Naive thymus-derived CD8-positive, alpha-beta T cell (primary cell): ENCODE measurements at places on chromosomes 1 and 21.

- no peak for DNase-seq
Observed at GRCh38 chr1:201374364-201374763, 3.1 kb downstream of the TNNT2 start.

- no peak for DNase-seq
Observed at GRCh38 chr1:211610779-211611556, 32.0 kb upstream of the SLC30A1 start.

DNA sequence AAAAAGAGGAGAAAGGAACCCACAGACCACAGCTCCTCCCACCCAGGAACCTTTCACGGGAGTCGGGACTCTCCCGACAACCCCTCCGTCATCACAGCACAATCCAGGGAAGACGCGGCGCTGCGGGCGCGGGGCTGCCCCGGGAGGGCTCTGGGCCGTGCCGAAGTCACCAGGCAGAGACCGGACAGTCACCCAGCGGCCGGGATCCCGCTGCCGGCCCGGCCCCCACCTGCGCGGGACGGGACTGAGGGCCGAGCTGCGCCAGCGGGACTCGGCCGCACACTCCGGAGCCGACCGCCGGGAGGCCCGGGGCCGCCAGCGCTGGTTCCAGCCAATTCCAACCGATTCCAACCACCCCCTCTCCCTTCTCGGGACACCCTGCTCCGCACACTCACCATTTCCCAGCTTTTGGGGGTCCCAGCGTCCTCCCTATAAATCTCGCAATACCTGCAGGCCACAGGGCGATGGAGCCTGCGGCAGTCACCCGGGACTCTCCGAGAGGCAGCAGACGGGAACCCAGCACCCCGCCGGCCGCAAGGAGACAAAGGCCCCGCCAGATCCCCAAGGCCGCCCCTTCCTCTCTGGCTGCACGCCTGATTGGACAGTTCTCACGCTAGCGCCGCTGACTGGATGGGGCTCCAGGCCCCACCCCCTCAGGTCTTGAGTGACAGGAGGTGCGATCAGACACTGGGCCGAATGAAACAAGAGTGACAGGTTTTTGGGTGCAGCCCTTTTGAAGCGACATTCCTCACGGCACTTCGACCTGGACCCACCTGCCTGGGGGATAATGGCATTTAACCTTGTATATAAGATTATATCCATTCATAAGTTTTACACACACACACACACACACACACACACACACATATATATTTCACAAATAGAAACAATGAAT, at the start of gene ZNF695:
Gene ZNF695, minus strand, starts transcription at position 547 of the 895 bp plus-strand sequence. Its CDS starts 149 bp downstream, at position 398.
- DNase-seq: peak; percentile 12

- no peak for DNase-seq
Observed at GRCh38 chr1:190599670-190600069, 122.0 kb upstream of the BRINP3 start.

DNA sequence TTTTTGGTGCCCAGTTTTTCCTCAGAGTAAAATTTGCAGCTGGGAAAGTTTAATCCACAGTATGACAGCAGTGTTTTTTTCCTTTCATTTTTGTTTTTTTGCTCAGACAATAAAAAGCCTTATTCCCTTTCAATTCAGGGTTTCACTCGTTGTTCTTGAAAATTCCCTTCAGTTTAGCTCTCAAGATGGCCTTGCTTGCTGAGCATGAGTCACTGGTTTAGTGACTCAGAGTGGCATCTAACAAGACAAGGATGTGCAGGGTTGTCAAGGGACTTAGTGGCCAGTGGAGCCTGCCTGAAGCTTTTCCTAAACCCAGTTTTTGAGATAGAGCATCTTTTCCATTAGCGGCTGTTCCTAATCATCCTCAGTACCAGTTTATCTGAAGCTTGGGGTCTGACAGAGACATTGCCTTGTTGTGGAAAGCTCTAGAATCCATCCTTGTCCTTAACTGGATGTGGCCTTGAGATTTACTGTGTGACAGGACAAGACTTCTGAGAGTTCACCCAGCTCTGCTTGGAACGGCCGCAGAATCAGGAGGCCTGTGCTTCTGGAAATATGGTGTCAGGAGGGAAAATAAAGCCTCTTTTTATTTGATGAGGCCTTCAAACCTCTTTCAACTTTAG, 48.4 kb upstream of the DNAJC6 start:
- DNase-seq: no peak

- DNase-seq: no peak
Observed at GRCh38 chr1:10726355-10726754, 70.1 kb downstream of the CASZ1 start.

- DNase-seq: no peak
Observed at GRCh38 chr21:41362605-41363369, 960 bp downstream of the MX2 start.

DNA sequence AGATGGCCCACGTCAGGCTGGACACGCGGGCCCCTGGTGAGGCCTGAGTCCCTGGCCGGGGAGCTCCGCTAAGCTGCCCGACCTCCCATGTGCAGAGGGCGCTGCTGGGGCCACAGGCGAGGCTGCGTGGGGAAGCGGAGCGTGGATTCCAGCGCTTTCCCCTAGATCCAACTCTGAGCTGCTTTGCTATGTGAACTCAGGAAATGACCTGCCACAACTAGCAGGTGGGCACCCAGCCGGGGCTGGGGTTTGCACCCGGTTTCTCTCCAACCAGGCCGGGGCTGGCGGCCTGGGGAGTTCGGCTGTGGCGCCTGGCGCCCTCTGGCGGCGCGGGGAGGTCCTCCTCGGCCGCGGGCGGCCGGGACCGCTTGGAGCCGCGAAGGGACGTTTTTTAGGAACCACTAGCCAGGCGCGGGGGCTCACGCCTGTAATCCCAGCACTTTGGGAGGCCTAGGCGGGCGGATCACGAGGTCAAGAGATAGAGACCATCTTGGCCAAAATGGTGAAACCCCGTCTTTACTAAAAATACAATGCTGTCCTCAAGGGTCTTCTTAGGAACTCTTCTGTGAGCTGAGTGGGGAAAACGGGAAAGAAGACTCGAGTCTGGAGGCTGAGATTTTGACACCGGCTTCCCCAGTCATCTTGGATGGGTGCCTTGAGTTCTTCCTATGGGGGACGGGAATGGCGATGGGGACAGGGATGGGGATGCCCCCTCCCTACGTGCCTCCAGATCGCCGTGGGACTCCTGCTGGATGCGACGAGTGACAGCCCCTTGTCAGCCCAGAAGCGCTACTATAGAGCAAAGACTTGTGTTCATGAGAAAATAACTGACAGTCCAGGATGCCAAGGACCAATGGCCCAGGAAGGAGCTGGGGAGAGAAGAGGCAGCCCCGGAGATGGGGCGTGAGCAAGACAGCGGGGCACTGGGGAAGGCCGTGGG, 12.6 kb downstream of the PYCR2 start:
- peak; percentile 63 for DNase-seq

- DNase-seq: no peak
Observed at GRCh38 chr1:7972285-7972684, 10.8 kb downstream of the PARK7 start.

GRCh38 chr1:22613572-22613918, 22.9 kb upstream of the C1QA start:
- no peak for DNase-seq

DNA sequence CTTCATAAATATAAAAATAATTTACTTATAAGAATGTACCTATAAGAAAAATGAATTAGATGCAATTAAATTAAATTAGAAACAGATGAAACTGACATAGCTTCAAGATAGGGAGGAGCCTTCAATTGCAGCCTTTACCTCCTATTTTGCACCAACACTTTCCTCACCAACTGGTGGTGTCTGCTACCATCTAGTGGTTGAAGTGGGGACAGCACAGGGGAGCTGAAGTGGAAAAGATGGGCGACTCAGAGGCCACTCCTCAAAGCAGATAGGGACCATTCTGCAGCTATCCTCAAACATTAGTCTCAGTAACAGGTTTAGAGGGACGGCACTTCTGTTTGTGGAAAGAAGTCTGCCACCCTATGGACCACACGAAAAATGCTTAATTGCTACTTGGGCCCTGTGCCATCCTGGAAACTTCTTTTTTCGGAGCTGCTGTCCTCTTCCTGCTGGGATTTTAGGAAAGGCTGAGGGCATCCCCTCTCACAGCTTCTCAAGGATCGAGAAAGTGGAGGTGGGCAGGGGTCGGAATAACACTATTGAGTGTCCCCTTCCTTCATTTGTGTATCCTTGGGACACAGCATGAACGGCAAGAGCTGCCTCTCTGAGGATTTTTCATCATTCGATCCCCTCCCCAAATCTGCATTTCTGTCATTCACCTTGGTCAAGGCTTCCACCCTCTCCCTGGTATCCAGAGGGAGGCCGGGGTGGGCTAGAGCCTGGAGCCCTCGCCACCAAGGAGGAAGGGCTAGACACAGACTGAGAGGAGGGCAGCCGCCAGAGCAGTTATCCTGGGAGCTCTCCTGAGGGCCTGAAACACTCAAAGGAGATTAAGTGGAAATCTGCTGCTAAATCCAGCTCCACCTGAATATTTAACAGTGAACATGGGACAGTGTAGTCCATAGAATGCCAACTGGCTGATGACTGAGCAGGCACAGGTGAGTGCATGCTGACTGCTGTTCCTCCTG, 9.6 kb downstream of the PROK1 start:
- peak; percentile 86 for DNase-seq

GRCh38 chr1:156104065-156104810, 10.3 kb upstream of the LMNA start:
- DNase-seq: peak; percentile 72

DNA sequence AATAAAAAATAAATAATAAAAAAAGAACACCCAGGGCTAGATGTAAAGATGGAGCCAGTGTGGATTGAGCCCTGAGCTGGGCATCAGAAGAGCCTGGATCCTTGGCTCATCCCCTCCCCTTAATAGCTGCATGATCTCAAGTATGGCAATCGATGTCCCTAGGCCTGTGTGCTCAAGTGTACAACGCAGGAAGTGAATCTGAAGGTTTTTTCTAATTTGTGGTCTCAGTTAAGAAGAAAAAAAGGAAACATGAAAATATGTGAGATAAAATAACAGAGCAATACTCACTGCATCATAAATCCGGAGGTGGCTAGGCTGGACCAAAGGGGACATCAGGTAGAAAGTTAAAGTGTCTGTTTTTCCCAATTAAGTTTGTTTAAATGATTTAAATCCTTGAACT, 47.3 kb upstream of the SLC44A3 start:
- no peak for DNase-seq

GRCh38 chr1:9728451-9729295, 77.1 kb downstream of the PIK3CD start:
- DNase-seq: peak; percentile 77

GRCh38 chr1:197865809-197866208, 36.6 kb upstream of the C1orf53 start:
- no peak for DNase-seq

- DNase-seq: no peak
Observed at GRCh38 chr1:205610036-205610435, 21.8 kb downstream of the ELK4 start.

DNA sequence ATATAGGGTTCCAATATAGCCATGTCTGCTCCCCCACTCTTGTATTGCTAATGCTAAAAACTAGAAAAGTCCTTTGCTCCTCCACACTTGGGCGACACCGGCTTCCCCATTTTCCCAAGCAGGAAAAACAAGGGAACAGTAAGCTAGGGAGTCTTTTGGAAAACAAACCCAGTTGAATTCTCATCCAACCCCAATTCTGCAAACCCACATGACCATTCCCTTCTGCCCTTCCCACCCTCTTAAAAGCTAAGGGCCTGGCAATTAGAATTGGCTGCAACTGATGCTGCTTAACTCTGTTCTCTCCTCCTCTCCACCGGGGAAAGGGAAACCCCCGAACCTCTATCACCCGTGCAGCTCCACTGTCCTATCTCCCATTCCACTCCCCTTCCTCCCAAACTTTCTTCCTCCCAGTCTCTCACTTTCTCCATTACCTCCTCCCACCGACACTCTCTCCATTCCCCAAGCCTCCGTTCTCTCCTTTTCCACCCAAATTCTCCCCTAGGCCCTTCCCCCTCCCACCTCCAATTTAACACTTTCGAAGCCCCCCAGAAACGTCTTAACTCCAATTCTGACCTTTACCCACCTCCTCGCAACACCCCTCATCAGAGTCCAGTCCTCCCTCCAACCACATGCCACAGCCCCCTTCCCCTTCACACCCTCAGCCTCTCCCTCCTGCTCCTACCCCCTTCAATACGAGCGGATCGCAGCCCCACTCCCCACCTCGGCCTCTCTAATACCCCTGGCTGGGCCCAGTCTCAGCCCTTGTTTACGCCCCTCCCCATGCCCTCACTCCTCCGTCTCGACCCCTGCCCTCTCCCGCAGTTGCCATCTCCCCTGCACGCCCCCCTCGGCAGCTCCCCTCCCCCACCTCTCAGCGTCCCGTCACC, 701 bp downstream of the DEDD start:
- DNase-seq: no peak

DNA sequence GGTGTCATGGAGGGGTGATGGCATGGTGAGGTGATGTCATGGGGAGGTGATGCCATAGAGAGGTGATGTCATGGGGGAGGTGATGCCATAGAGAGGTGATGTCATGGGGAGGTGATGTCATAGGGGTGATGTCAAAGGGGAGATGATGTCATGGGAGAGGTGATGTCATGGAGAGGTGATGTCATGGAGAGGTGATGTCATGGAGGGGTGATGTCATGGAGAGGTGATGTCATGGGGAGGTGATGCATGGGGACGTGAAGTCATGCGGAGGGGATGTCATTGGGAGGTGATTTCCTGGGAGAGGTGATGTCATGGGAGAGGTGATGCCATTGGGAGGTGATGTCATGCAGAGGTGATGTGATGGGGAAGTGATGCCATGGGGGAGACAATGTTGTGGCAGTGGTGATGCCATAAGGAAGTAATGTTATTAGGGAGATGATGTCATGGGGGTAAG, 92.1 kb upstream of the C1orf174 start:
- no peak for DNase-seq

DNA sequence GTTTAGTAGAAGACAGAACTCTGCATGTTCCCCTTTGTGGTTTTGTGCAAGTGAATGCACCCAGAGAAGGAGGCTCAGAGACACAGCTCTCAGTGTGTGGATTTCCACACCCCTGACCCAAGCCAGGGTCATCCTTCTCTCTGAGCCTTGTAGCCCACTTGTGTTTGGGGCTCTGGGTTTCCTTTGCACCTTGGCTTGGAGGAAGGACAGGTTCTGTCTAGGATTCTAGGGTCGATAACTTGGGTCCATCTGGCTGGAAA, 27.2 kb downstream of the MYOG start:
- DNase-seq: no peak

- DNase-seq: no peak
Observed at GRCh38 chr1:55916481-55916880, 662.9 kb downstream of the PLPP3 start.

DNA sequence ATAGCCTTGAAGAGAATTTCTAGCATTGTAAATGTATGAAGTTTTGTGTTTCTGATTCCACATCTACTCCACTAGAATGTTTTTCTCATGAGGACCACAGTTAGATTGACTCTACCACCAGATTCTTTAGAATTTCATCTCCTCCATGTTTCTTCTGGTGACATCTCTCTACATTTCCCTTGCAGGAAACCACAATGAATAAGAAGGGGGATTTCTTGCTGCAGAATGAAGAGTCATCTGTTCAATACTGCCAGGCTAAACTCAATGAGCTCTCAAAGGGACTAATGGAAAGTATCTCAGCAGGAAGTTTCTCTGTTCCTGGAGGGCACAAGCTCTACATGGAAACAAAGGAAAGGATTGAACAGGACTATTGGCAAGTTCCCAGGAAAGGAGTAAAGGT, 18.6 kb downstream of the GBP6 start:
- no peak for DNase-seq

GRCh38 chr1:218917656-218918055, 256.0 kb upstream of the LYPLAL1 start:
- DNase-seq: no peak
